ENCODE measurements at places on chromosomes 11 and 22.

DNA sequence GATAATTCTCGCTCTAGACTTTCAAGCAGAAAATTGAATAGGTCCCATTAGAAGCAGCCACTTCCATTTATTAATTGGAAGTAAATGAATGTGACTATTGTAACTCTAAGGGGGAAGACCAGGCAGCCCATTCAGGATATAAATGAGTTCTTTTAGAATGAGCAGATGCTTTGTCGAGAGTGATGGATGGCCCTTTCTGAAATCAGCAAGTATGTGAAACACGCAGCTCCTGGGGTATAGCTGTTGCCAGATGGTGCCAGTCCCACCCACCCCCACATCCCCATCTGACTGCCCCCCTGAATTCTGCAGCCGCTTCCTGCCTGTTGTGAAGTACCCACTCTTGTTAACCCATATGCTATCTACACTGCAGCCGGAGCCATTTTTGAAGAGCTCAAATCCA, 3.7 kb downstream of the SLC15A3 start:
- no peak for DNase-seq

DNA sequence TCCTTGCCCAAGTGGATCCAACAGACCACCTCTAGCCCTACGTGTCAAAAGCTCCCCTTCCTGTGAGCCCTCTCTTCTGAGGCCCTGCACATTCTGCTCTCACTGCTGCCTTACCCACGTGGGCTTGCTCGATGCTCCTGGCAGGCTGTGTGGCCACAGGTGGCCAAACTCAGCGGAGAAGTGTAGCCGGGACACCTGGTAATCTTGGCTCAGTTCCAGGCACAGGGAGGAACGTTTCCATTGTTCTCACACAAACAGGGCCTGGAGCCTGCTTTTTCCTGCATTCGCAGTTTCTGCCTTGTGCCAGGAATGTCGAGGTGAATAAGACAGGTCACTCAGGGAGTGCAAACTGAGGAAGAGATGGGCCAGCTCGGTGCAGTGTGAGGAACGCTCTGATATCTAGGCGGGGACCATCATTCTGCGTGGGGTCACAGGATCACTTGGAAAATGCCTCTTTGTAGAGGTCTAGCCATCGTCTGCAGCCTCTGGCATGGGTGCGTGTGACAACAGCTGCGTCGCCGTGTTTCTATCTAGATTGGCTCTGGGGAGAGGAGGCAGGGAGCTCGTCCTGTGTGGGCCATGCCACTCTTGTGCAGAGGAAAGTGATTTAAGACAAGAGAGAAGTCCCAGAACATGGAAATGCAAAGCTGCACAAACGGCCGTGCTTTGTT, 127.6 kb upstream of the PARVA start:
- DNase-seq, result no peak

- DNase-seq, result no peak
Observed at GRCh38 chr22:48414651-48415050, 1413.0 kb downstream of the BRD1 start.

DNA sequence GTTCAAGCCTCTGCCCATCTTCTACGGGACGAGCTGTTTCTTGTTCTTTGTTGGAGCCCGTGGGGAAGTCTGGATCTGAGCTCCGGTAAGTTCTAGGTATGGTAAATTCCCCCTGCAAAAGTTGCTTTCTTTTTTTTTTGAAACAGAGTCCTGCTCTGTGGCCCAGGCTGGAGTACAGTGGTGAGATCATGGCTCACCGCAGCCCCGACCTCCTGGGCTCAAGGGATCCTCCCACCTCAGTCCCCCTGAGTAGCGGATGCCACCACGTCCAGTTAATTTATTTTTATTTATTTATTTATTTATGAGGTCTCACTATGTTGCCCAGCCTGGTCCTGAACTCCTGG, 35.5 kb upstream of the MOB2 start:
- DNase-seq, result no peak

DNA sequence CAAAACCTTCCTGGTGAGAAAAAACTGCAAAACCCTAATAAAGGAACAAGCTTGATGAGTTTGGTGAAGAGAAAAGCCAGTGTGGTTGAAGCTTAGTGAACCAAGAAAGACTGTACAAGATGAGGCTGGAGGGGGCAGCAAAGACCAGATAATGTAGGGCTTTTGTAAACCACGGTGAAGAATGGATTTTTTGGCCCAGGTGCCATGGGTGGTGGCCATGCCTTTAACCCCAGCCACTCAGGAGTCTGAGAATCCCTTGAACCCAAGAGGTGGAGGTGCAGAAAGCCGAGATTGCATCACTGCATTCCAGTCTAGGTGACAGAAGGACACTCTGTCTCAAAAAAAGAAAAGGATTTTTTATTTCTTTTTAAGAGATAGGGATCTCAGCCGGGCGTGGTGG, 5.0 kb upstream of the ZDHHC5 start:
- no peak for DNase-seq

DNA sequence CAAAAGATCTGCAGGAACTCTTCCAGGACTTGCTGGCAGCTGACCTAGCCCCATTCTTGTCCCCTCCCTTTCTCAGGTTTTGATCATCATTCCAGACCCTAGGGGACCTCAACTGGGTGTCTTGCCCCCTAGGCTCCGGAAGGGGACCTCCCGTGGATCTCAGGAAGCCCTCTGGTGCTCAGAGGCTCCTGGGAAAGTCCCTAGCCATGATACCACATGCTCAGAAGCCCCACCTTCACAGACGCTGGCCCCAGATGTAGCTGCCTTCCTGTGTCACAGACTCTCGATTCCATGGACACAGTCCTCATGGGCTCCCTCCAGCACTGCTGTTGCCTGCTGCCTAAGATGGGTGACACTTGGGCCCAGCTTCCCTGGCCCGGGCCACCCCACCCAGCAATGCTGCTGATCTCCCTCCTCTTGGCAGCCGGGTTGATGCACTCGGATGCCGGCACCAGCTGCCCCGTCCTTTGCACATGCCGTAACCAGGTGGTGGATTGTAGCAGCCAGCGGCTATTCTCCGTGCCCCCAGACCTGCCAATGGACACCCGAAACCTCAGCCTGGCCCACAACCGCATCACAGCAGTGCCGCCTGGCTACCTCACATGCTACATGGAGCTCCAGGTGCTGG, at the start of gene LRRC55:
TSS of gene LRRC55 (plus strand) at position 276 of the 628 bp plus-strand sequence. CDS start at position 346, 70 bp downstream.
- no peak for DNase-seq

Measured in CD4-positive, alpha-beta T cell treated with Interleukin-12 subunit alpha and Interleukin-12 subunit beta, for 1 hour (primary cell).